ENCODE measurements at places on chromosomes 2 and 18. TPM values are rescaled to one million over a fixed set of nuclear protein-coding genes. Genes with fewer than 3 reads are reported as not detected.

GRCh38 chr18:9884532-9885140 lies 1.1 kb upstream of the TXNDC2 start:
- no peak for DNase-seq

- DNase-seq = no peak
Observed at GRCh38 chr2:144798034-144798433, 278.1 kb upstream of the ZEB2 start.

DNA sequence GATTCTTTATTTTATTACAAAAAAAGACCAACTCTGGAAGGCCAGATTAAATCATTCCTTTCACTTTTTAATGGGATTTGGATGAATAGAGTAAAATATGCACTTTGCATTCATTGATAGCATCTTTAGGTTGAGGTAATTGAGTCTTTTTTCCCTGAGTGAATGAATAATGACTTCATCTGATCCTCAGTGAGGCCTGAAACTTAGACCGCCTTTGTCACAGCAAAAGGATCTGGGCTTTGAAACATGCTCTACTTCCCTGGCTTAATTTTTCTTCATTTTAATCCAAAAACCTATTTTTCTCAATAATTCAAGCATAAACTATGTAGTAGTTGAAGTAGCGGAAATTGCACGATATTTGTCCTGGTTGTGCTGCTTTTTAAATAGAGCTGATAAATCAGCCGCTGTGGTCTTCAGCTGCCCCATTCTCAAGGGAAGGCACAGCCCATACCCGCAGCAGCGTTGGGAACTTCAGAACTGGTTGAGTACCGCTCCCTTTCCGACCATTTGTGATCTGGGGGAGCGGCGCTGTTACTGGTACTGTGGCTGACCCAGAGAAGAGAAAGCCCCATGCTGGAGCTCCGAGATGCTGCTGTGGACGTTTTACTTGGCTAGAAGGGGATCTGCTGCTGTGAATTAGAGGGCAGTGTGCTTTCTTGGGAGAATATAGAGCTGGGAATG lies 145.3 kb upstream of the NFATC1 start:
- peak; percentile 18 for DNase-seq

DNA sequence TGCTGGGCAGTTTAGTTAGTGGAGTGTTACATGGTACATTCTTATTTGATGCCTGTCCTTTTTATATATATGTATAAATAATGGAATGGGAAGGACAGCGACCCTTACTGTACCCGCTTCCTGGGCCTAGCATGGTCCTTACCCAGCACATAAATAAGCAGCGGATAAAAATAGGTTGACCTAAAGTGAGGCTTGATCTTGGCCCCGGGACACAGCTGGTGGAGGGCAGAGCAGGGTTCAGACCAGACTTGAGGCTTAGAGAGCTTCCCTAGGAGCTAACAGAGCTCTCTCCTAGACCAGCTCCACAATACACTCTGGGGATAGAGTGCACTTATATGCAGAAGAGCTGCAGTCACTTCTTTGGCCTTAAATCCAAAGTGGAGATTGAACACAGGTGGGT lies 46.9 kb upstream of the RPL31 start:
- no peak for DNase-seq

The LIMS2 gene
- polyA plus RNA-seq = 17.3 TPM

GRCh38 chr2:38572167-38572566 lies 30.6 kb downstream of the HNRNPLL start:
- DNase-seq = peak; percentile 70

- no peak for DNase-seq
Observed at GRCh38 chr2:47024046-47024445, 108.4 kb upstream of the MCFD2 start.

The ITM2C gene
- polyA plus RNA-seq = 236 TPM

GRCh38 chr2:232534940-232535651 lies 4.4 kb upstream of the CHRNG start:
- DNase-seq = no peak

GRCh38 chr2:39394516-39394961 lies 42.5 kb downstream of the MAP4K3 start:
- DNase-seq = peak; percentile 30

Measured in fibroblast of lung (primary cell).